SIG-M5 (cell line): ENCODE measurements at places on chromosomes 12 and 14.
A peak's percentile ranks its signal among the peaks of the same experiment; 100 is the strongest.

DNA sequence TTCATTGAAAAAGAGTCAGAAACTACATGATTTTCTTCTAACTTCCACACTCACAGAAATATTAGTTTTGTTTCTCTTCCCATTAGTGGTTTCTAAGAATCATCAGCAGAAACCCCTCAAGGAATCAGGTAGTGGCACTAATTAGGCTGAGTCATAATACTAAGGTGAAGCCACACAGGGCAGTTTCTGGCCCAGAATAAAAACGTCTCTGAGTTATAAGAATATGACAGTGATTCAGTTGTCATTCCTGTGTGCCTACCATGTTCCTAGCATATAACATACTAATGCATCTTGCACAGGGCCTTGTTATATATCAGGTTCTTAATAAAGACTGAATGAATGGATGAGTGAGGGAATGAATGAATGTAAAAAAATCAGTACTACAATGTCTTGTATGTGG lies 206.0 kb upstream of the PLEKHG7 start:
- no peak for DNase-seq

DNA sequence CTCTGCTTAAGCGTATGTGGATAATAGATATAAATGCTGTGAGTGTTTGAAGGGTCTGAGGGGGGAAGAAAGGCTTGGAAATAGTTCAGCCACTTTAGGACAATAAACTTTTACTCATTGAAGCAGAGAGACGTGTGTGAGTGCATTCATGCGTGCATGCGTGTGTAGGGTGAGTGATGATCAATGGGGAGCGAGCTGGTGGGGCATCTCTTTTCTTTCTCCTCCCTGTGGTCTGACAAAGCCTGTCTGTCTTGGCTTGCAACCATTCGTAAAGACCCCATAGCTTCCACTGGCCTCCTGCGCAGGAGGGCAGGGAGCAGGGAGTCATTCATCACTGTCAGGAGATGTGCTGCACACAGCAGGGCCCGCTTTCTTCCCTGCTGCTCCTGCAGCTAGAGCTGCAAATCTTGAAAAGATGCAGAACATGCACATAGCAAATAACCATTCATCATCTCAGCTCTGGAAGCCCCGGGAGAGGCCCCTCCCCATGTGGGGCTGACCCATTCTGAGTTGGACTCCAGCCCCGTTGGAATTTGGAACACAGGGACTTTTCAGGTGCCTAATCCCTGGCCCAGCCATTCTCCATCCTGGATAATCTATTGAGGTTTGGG lies 223.2 kb downstream of the PPM1H start:
- DNase-seq = no peak

GRCh38 chr12:32947206-32948067 lies 50.9 kb upstream of the PKP2 start:
- DNase-seq = no peak

DNA sequence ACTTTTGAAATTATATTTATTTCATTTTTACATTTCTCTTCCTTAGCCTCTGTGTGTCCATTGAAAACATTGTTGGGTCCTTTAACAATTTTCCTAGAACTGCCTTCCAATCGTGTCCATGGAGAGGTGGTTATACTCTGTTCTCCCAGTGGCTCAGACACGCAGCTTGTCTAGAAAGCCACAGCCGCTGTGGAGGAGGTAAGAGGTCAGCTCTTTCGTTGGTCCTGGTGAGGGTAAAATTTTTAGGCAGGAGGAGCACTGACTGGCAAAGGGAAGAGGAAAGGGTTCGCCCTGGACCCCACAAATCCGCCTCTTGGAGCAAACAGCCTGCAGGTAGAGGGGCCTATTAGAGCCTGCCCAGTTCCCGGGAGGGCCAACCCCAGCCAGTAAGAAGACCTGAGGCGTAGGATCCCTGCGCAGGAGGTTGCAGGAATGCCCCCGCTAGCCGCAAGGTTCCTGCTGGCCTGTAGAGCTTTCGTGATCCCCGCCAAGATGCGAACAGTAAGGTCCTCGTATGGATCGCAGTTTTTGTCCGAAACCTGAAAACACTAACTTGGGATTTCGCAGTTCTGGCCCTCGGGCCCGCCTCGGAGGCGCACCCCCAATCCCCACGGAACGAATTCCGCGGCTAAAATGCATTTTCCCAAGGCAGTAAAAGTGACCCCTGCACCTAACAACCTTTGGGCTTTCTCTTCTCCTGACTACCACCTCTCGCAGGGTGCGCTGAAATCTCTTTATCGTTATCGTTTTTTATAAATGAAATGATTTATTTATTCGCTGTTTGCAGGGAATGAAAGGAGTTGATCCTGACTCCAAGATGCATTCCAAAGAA lies 7.5 kb upstream of the PAX9 start:
- no peak for DNase-seq

DNA sequence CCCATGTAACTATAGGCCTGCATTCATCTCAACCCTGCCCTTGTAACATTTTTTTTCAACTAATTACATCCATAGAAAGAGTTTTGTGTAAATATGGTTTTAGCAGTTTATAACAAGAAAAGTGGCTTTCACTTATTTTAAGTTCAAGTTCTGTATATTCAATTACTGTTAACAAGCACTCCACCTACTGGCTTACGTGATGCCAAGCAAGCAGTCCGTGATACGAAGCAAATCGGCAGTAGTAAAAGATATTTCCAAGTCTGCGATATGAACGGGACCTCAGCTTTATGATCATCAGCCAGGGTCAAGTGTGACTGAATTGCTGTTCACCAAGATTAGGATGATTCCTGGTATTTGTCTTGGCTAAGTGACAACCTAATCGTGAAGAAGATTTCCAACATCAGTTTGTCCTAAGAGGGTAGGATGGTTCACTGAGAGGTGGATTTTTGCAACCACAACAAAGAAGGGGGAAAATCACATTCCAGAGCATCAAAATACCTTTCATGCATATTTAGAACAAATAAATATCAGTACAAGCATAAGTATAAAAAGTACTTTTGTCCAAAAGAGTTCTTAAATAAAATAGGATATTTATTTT lies 456.2 kb downstream of the FOXG1 start:
- no peak for DNase-seq

DNA sequence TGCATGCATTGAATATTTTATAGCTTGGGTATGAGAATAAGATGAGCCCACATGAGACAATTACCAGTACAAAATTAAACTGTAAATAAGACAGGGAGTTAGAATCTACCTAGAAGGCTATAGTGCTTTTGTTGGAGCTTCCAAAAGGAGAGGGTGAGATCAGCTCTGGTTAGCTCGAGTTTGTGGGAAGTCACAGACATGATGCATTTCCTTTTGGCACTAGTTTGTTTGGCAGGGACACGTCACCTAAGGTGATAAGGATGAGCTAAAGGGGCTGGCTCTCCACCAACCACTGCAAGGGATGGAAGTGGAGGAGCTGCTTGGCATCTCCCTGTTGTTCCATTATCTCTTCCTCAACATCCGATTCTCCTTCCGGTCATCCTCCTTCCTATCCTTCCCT lies 48.5 kb upstream of the CPM start:
- no peak for DNase-seq

GRCh38 chr14:104827177-104828055 lies 26.5 kb downstream of the ZBTB42 start:
- DNase-seq = no peak

GRCh38 chr12:52082026-52082668 lies 2.6 kb downstream of the SMIM41 start:
- DNase-seq = no peak

DNA sequence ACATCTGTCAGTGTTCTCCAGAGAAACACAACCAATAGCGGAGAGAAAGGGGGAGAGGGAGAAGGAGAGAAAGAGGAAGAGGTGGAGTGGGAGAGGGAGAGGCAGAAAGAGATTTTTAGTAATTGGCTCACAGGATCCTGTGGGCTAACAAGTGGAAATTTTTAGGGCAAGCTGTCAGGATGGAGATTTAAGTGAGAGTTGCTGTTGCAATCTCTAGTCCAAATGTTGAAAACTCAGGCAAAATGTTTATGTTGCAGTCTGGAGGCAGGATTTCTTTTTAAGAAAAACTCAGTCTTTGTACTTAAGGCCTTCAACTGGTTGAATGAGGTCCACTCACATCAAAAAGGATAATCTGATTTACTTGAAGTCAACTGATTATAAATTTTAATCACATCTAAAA lies 12.5 kb upstream of the GLIPR1L2 start:
- no peak for DNase-seq

GRCh38 chr12:25695574-25695973 lies 142.5 kb upstream of the LMNTD1 start:
- no peak for DNase-seq

DNA sequence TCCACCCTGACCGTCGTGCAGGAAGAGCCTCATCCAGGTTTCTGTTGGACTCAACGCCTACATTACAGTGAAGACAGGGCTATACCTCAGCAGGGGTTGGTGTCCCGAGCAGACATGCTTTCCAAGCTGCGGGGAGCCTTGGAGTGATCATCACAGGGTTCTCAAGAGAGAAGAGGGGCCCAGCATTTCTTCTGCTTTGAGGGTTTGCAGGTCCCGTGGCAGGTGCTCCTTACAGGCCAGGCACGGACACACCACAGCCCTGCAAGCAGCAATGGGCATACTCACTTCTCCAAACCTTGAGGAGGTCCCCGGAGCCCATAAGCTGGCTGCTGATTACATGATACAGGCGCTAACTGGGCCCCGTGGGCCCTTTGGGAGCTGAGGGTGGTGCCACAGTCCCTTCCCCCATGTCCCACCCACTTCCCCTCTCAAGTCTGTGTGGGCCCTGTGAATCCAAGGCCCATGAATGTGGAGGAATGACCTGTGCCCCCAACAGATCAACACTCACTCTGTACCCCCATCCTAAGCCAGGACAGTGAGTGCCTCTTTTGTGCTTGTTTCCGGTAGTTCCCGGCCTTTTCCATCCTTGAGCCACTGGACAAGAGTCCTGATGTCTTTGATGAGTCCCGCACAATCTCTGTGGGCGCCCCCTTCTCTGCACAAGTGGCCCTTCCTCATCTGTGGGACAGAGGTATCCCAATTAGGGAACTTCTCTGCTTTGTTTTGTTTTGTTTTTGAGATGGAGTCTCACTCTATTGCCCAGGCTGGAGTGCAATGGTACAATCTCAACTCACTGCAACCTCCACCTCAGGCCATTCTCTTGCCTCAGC lies 1.1 kb downstream of the AQP2 start:
- DNase-seq = no peak

GRCh38 chr14:72550513-72550912 lies 343.4 kb downstream of the DPF3 start:
- DNase-seq = no peak

- DNase-seq = no peak
Measured at GRCh38 chr14:21322716-21323115, 42.8 kb downstream of the RPGRIP1 start.

- DNase-seq = no peak
Measured at GRCh38 chr12:91140026-91140931, 29.0 kb upstream of the LUM start.

DNA sequence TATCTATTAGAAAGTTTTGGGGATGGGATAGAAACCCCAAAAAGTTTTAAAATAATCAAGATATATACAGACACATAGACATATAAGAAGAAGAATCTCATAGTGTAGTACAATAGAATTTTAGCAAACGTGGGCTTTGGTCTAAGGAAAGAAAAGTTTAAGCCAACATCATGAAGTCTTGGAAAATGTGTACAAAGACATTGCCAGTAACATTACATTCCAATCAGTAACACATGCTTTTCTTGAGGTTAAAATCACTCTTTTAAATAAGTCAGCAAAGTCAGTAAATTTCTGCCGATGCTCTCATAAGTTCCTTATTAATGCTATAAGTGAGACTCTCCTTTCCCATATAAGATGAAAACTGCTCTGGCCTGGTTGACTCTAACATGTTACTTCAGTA lies 201.1 kb upstream of the LRIG3 start:
- DNase-seq = no peak

GRCh38 chr12:50517421-50518048 lies 12.8 kb downstream of the DIP2B start:
- peak; percentile 94 for DNase-seq

DNA sequence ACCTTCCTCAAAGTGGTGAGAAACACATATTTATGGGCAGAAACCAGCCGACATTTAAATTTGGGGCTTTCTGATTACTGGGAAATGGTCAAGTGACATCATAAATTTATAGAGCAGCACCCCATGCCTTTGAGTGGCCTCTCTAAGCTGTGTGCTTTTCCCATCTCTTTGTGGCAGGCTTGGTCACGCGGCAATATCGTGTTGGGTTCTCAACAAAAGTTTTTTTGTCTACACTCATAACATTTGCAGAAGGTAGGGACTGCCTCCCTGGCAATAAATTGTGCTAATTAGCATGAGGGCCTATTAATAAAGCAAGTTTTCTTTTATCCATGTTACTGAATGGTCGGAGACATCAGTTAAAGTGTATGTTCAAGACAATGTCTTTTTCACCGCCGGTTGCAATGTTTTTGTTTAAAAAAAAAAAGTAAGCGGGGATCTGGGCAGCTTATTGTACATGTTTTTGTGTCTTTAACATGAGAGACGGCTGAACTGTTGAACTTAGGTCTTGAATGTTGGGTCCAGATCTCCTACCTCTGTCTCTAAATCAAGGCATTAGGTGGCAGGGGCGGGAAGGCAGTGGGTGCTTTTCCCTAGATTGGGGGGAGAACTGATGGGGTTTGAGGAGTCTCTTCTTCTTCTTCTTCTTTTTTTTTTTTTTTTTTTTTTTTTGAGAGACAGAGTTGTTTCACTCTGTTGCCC lies 193.3 kb downstream of the PHETA1 start:
- no peak for DNase-seq

DNA sequence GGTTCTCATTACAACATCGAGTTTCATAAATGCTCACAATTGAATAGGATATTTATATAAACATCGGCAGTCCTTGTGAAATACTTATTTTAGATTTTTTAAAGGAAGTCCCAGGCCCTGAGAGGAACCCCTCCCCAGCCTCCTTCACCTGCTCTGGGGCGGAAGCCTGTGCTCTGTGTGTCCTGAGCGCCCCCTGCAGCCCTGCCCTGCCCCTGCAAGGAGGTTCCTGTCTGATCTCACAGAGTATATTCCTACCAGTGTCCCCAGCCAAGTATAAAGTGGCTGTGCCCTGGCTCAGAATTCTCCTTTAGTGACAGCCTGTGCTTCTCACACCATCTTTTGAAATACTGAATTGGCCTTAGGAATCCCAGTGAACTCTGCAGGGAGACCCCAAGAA lies 659.5 kb downstream of the TMEM121 start:
- DNase-seq = no peak

DNA sequence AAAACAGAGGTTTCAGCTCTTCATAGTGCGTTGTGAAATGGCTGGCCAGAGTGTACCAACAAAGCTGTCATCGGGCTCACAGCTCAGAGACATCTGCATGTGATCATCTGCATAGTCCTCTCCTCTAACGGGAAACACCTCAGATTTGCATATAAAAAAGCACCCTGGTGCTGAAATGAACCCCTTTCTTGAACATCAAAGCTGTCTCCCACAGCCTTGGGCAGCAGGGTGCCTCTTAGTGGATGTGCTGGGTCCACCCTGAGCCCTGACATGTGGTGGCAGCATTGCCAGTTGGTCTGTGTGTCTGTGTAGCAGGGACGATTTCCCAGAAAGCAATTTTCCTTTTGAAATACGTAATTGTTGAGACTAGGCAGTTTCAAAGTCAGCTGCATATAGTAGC lies 14.3 kb upstream of the PAPLN start:
- DNase-seq = no peak

GRCh38 chr14:84643446-84643845 lies 886.5 kb upstream of the FLRT2 start:
- no peak for DNase-seq
